ENCODE measurements at places on chromosomes 4 and X.
A peak's percentile ranks its signal among the peaks of the same experiment; 100 is the strongest.

DNA sequence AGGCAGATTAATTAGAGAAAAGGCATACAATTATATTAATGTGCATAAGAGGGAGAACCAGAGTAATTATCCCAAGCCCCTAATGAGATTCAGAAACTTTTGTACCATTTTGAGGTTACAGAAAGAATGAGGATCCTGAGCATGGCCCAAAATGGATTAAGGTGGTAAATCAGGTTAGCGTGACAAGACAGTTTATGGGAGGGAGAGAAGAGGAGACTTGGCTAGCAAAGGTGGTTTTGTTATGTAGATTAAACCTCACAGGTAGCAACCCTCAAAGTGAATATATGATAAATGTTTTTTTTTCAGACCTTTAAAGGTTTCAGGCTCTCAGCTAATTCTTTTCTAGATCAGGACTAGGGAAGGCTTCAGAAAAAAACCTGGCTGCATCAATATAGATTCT lies 781.8 kb downstream of the FAM133A start:
- DNase-seq = no peak

GRCh38 chrX:54807524-54808108 lies at the start of gene MAGED2:
Gene MAGED2 (plus strand): TSS chrX:54807745. CDS start chrX:54809332, 1,587 bp downstream.
- peak; percentile 60 for DNase-seq

DNA sequence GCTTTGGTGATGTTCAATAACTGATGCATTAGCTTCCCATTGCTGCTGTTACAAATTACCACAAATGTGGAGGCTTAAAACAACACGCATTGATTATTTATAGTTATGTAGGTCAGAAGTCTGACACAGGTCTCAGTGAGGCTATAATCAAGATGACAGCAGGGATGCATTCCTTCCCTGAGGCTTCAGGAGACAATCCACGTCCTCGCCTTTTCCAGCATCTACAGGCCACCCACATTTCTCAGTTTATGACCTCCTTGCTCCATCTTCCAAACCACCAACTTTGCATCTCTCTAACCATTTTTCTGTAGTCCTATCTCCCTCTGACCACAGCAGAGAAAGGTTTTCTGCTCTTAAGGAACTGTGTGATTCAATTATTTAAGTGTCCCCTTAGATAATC lies 92.5 kb downstream of the GASK1B start:
- DNase-seq = no peak

GRCh38 chr4:145295547-145295946 lies 115.2 kb upstream of the OTUD4 start:
- DNase-seq = no peak

GRCh38 chr4:40059362-40059761 lies 2.7 kb downstream of the N4BP2 start:
- DNase-seq = no peak

GRCh38 chrX:87728024-87728423 lies 210.4 kb downstream of the KLHL4 start:
- no peak for DNase-seq

GRCh38 chr4:7031558-7032449 lies 11.4 kb upstream of the TADA2B start:
- DNase-seq = no peak

- DNase-seq = no peak
Observed at GRCh38 chr4:31905363-31905762, 1185.2 kb downstream of the PCDH7 start.

- DNase-seq = no peak
Observed at GRCh38 chrX:131588995-131589394, 45.1 kb downstream of the OR13H1 start.

DNA sequence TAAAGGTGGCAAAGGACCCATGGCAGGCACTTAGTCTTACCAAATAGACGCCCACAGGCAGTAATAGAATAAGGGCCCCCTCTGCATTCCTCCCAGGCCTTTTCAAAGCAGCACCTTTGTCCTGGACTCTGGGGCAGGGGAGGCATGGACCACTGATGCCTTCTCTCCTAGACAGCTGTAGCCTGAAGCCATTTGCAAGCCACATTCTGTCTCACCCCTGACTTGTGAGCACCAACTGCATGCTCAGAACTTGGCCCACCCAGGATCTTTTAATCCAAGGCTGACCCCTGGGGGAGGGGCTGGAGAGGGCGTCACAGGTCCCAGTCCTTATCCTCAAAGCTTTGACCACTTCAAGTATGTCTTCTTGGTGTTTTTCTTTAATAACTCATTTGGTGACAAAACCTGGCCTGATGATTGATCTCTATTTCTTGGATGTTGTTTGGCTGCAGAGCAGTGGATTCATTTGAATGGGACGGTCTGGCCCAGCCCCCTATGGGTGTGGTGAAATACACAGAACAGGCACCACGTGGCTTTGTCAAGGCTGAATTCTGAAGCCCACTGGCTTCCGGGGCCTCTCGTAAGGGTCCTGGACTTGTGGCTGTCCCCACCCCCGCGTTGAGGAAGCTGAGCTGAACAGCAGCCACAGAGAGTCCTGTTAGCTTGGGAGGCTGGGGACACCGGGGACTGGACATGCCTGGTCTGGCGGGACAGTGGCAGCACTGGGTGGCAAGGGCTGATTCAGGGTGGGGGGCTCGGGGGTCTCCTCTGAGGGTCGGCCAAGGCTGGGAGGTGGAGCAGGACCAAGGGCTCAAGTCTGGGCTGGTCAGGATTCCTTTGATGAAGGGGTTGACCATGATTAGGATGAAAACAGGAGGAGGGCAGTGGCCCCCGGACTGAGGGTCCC lies 36.6 kb downstream of the ADRA2C start:
- DNase-seq = peak; percentile 2

GRCh38 chrX:105317117-105317516 lies 96.6 kb upstream of the TEX13A start:
- no peak for DNase-seq

DNA sequence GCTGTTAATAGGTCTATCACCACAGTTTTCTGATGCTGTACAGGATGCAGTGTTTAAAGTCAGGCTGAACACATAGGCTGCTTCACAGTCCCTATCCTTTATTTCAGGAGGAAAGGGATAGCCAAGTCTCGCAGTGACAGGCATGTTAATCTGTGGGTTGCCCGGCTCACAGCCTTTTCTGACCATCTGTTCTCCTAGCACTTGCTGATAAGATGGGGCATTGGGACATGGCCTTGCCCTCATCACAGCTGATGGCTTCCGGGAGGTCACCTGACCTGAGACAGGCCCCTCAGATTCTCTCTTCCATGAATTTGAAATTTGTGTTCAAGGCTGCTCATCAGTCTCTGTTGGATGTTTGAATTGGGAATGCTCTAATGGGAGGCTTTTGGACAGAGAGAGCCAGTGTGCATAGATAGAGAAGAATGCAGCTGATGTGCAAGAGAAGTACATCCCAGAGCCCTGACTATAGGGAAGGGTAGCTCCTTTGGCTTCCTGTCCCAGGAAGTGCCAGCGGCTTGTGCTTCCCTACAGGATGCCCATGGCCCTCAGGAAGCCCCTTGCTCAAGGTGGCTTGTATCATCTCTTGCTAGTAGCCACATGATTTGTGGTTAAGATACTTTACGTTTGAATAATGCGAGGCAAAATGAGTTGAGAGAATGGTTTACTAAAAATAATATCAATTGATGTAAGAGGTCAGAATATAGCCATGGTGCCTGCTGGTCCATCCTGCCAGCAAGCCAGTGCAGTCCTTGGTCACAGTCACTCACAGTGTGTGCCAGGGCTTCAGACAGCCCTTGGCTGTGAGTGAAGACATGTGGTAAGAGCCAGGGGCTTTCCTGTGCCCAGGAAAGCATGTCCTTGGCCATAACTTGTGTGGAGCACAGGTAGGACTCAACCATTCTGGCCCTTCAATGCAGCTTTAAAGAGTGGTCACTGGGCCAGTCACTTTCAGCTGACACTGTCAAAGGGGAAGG lies 88.6 kb downstream of the TSPAN7 start:
- DNase-seq = no peak

DNA sequence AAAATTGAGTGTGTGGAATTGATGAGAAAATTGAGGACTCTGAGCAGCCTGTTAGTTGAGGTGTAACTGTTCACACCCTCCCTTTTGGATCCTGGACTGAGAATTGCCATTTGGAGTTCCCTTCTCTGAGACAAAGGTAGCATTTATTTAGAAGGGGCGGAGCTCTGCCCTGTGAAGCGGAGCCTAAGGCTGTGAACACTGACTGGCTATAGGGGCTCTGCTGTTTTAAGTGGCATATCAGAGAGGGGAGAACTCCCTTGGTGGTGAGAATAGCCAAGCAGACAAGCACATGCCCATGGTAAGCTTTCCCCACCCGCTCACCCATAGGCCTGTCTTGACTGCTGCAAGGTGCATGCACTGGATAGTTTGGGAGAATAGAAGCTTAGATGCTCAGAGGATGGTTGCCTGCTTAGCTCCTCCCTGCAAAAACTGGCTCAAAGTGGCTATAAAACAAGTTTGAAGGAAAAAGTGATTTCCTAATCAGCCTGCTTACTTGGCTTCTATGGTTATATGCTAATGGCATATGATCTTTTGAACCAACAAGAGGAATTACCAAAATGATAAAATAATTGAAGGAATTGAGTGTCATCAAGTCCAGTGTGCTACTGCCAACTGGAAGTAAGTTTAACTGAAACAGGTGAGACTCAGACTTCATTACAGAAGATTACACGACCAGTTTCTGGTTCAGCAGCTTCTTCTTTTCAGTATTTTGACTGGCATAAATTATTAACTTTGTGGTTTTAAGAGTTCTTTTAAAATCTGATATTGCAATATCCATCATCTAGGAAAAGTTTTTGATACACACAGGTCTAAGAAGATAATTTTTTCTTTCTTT lies 108.4 kb downstream of the AFF1 start:
- DNase-seq = no peak

DNA sequence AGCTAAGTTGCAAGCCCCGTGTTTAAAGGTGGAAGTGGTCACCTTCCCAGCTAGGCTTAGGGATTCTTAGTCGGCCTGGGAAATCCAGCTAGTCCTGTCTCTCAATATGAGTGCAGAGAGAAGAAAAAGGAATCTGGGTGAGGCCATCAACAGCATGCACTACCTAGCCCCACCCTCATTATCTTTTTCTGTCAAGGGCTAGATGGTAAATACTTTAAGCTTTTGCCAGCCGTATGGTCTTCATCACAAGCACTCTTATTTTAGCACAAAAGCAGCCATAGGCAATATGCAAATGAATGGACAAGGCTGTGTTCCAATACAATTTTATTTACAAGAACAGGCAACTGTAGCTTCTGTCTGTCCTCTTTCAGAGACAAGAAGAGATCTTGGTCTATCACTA lies 282.9 kb downstream of the ZNF674 start:
- no peak for DNase-seq

GRCh38 chrX:41275661-41276609 lies 58.0 kb upstream of the DDX3X start:
- DNase-seq = peak; percentile 63

- no peak for DNase-seq
Observed at GRCh38 chr4:168437192-168437943, 42.9 kb downstream of the DDX60L start.

DNA sequence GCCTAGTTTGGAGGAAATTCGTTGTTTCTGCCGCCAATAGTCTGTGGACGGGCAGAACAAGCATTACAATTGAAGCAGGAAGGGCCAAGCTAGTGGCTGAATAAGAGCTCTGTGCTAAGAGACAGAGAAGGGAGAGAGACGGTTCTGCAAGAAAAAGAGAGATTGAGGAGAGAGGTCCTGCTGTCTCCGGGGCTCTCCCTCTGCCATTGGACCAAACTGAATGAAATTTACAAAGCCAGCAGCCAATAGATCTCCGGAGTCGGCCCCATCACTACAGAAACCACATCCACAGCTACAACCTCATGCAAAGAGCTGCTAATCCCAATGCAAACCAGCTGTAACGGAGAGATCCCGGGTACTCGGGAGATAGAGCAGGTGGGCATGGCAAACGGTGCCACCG lies at the start of gene NLGN4X:
Gene NLGN4X (minus strand): TSS at position 148 of the 400 bp plus-strand sequence. CDS start 77,401 bp downstream, outside the sequence.
- DNase-seq = no peak

DNA sequence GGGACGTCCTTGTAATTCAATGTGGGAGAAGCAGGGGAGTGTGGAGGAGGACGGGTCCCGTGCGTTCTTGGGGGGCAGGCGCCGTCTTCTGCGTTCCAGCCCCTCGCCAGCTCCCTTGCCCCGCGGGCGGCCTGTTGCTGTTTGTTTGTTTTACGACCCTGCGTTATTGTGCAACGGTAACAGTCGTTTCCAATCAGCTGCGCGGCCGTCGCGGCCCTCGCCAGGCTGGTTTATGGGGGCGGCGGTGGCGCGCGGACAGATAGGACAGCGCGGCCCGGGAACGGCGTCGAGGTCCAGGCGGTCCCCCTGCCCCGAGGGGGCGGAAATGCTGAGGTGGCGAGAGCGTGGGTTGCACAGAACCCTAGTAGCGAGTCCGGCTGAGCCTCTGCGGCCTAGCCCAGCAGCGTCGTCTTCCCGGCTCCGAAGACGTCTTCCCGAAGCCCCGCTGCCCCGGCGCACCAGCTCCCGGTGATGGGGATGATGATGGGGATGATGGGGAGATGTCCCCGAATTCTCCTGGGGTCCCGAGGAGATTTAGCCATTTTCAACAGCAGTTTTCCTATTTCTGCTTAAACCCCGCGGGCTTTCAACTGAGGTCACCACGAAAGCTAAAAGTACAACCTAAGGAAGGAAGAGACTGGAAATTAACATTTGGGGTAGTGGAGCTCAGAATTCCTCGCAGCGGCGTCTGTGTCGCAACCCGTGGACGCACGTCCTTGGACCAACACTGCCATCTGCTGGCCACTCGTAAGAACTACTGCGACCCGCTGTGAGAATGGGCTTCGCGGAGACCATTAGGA lies 4.8 kb downstream of the PDGFRA start:
- peak; percentile 94 for DNase-seq

- DNase-seq = no peak
Observed at GRCh38 chr4:8324640-8325239, 55.2 kb downstream of the HTRA3 start.

- DNase-seq = no peak
Observed at GRCh38 chrX:107559506-107559905, 68.8 kb upstream of the PRPS1 start.

- DNase-seq = peak; percentile 37
Observed at GRCh38 chr4:139915037-139915436, 238.9 kb downstream of the MAML3 start.

- no peak for DNase-seq
Observed at GRCh38 chr4:7153711-7154110, 38.6 kb upstream of the SORCS2 start.

- DNase-seq = no peak
Observed at GRCh38 chr4:124873361-124874171, 161.0 kb upstream of the ANKRD50 start.

GRCh38 chrX:37652589-37653231 lies 32.9 kb upstream of the XK start:
- DNase-seq = no peak

DNA sequence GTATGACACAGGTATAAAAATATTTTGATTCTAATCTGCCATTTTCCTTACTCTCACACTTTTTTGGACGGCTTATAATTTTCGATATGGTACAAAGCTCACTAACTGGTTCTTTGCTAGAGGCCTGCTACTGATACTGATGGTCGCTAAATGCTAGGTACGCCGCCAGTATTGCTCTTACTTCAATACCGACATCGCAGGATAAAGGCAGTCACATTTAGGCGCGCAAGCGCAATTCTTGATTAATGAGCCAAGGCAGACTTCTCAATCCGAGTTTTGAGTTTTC lies 557 bp upstream of the USP38 start:
- DNase-seq = peak; percentile 86

GRCh38 chrX:150478496-150479492 lies 89.6 kb upstream of the MTM1 start:
- DNase-seq = no peak
